Activated T-cell treated with anti-CD3 and anti-CD28 coated beads, Interleukin-2, amount 50 U/mL, for 72 hours (primary cell): ENCODE measurements at places on chromosomes 6 and 20. TPM values are rescaled to one million over a fixed set of nuclear protein-coding genes. Genes with fewer than 3 reads are reported as not detected.

- no peak for DNase-seq
These were observed 197.1 kb downstream of the CDH4 start for GRCh38 chr20:61449057-61449609.

DNA sequence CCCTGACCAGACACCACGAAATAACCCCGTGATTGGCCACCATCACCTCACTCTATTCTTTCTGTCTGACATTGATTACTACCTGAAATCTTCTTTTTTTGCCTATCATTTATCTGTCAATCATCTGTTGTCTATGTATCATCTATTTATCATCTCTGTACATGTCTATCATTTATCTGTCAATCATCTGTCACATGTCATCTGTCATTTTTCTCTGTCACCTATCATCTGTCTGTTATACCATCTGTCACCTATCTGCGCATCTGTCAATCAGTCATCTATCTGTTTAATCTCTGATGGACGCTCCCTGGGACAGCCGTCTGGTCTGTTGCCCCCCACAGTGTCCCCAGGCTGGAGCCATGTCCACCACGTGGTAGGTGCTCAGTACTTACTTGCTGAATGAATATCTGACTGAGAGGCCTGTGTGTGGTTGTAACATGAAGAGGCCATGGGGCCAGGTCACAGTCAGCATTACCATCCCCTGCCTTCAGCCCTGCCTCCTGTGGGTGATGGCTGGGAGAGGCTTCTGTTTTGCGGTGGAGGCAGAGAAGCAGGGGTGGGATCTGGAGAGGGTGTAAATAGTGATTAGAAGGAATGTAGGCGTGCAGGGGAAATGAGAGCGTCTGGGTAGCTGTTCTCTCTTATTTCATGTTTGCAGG, 302.7 kb downstream of the QKI start:
- DNase-seq = no peak

- no peak for DNase-seq
These were observed 24.5 kb downstream of the PLCG1 start for GRCh38 chr20:41161886-41162285.

- DNase-seq = no peak
These were observed 12.0 kb upstream of the RAET1E start for GRCh38 chr6:149909701-149910470.

Gene TRIM10
- total RNA-seq = not detected

- no peak for DNase-seq
These were observed 517.8 kb downstream of the CDH26 start for GRCh38 chr20:60476045-60476444.

Gene GRM4
- not detected for total RNA-seq

- DNase-seq = no peak
These were observed 236.3 kb upstream of the ZNF217 start for GRCh38 chr20:53829724-53830521.

DNA sequence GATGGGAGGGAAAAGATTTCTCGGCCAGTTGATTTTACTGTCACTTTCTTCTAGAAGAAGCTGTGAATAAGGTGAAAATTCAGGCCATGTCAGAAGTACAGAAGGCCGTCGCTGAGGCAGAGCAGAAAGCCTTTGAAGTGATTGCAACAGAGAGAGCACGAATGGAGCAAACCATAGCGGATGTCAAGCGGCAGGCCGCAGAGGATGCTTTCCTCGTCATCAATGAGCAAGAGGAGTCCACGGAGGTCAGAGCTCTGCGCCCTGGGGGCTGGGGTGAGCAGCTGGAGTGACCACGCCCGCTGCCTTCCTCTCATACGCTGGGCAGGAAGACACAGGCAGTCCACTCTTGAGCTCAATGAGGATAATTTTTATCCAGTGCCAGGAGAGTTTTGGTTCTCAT, 21.8 kb upstream of the C20orf144 start:
- no peak for DNase-seq

Gene DLGAP4
- total RNA-seq = 38.3 TPM

- no peak for DNase-seq
These were observed 101.8 kb downstream of the TNFAIP3 start for GRCh38 chr6:137968901-137969300.
